ENCODE measurements at places on chromosomes 1 and 21.

- no peak for DNase-seq
Measured at GRCh38 chr1:15206418-15207030, 40.5 kb upstream of the FHAD1 start.

DNA sequence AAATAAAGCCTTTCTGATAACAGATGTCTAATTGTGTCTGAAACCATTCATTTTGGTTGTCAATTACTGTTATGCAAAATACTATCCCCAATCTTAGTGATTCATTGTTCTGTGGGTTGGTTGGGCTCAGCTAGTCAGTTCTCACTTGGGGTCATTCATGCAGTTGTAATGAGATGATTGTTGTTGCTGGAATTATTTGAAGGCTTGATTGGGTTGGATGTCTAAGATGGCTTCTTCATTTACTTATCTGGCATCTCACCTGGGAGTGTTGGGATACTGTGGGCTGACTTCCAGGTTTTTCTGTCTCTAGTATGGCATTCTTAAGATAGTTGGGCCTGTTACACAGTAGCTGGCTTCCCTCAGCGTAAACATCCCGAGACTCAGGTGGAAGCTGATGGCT is 217.8 kb upstream of the B3GALT2 start:
- no peak for DNase-seq

DNA sequence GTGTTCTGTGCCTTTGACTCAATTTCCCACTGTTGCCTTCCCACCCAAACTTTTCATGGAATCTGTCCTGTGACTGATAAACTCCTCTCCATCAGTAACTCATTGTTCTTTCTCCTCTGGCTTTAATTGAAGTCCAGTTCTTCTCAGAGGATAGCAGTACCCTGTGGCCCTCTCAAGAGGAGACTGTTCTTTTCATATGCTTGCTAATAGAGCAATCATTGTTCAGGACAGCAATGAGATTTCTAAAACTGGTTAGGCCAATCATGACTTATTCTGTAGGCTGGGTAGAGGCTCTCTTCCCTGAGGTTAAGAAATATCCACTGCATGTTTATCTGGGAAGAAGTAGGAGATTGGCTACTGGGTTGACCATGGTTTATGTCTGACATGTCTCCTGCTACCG is 98.8 kb downstream of the CHD1L start:
- no peak for DNase-seq

GRCh38 chr1:51901151-51901550 is 22.6 kb upstream of the NRDC start:
- DNase-seq = no peak

GRCh38 chr21:14722841-14723483 is 176.8 kb upstream of the SAMSN1 start:
- no peak for DNase-seq

GRCh38 chr21:16357994-16358393 is 628.2 kb downstream of the USP25 start:
- DNase-seq = no peak

DNA sequence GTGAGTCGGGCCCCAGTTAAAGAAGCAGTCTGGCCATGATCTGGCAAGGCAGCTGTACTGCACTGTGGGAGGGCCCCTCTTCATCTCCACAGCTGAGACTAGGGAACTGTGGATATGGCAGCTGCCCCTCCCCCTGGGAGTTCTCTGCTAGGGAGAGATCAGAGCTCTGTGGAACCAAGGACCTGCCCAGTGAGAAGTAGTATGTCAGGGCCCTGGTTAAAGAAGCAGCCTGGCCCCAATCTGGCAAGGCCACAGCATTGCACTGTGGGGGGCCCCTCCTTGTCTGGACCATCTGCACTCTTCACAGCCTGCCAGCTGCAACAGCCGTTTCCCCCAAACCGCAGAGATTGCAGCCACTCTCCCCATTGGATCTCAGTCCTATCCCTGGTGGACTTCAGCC is 208.5 kb downstream of the DNAH14 start:
- DNase-seq = no peak

DNA sequence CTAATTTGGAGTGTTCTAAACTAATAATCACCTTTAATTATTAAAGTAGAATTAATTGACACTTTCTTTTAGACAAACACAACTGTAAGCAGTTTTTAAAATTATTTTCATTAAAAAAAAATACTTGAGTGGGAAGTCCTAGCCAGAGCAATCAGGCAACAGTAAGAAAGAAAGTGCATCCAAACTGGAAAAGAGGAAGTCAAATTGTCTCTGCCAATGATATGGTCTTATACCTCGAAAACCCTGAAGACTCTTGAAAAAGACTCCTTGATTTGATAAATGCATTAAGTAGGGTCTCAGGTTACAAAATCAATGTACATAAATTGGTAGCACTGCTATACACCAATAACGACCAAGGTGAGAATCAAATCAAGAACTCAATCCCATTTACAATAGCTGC is 83.0 kb upstream of the GADD45A start:
- no peak for DNase-seq

DNA sequence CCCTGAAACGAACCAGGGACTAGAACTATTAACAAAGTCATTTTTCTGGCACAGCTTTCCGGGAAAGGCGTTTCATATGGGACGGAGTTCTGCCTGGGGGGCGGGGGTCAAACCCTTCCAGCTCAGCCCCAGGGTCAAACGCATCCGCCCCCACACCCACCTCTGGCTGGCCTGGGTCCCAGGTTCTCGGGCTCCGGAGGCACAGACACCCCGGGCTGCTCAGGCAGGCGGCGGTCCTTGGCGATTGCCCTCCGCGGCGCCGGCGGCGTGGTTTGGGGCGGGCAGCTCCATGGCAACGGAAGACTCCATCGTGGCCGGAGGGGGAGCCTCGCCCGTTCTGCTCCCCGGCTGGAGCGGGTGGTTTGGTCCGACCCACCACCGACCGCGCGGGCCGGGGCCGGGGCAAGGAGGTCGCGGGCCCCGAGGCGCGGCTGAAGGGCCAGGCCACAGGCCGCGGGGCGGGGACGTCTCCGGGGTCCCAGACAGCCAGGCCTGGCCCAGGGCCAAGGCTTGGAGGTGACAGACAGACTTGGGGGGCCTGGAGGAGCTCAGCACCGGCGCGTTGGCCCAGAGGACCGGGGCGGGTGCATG is at the start of gene CFAP74:
CFAP74 (minus strand) TSS at position 246 of the 591 bp plus-strand sequence. CDS start 12,830 bp downstream, outside the sequence.
- DNase-seq = peak; percentile 53

DNA sequence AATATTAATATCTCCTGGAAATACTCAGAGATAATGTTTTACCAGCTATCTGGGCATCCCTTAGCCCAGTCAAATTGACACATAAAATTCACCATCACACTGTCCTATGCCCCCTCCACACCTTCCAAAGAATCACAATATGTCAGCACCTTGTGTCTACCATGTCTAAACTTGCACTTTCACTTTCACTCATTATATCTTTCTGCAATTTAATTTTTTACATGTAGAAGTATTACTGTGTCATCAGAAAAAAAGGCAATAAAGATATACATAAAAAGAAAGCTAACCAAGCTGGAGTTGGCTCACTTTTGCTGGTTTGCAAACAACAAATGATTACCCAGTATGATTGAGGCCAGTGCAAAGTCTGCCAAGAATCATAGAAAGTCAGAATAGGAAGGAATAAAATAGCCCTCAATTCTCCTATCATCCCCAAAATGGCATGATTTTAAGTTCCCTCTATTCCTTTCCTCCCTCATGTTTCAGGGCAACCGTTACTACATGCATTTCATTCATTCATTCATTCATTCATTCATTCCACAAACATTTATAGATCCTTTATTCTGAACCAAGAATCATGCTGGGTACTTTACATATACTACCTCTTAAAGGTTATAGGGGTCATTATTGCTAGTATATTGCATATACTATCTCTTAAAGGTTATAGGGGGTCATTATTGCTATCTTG is 5.9 kb upstream of the LUZP1 start:
- DNase-seq = no peak

DNA sequence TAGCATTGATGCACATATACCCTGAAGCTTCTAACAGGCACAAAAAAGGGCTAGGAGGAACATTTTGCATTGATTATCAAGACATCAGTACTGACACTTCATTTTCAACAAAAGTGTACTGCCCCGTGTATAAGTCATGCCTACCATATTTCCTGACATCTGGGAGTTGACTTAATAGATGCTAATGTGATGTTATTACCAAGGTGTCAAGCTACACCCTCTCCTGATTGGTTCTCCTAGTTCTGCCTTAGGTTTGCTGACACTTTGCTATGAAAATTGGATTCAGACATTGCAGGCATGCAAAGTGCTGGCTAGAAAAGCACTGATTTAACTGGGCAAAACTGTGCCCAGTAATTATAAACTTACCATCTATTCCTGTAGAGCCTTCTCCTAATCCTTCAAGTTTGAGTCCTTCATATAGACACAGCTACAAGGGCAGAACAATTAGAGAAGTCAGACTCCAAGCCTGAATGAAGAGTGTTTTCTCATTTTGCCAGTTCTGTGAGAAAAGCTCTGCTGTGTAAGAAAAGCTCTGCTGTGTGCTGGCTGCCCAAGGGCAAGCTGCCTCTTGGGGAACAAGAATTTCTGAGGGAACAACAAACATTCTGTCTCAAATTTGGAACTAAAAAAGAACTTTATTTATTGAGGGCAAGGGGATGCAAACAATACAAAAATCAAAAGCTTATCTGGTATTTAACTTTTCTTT is 11.2 kb downstream of the S100A10 start:
- no peak for DNase-seq
